ENCODE measurements at places on chromosomes 1 and 21. TPM values are rescaled to one million over a fixed set of nuclear protein-coding genes. Genes with fewer than 3 reads are reported as not detected.

- H3K27me3 ChIP-seq: no peaks in the 10 kb centered on the region
- H3K4me1 ChIP-seq: no peaks in the 10 kb centered on the region
- H3K36me3 ChIP-seq: no peaks in the 10 kb centered on the region
- no peak for DNase-seq
Observed at GRCh38 chr1:66623812-66624211, 89.9 kb downstream of the SGIP1 start.

GRCh38 chr1:54834007-54834541 is 33.0 kb upstream of the TTC22 start:
- no peak overlapping the region for H3K4me3 ChIP-seq
- H3K36me3 ChIP-seq: no peaks in the 10 kb centered on the region
- no peak overlapping the region for H3K27ac ChIP-seq
- H3K4me1 ChIP-seq: no peaks in the 10 kb centered on the region

GRCh38 chr1:6962478-6962995 is 177.3 kb downstream of the CAMTA1 start:
- peaks cover 31% of the 10 kb centered on the region for H3K27me3 ChIP-seq
- no peak overlapping the region for H3K27ac ChIP-seq
- no peaks in the 10 kb centered on the region for H3K36me3 ChIP-seq
- DNase-seq: peak; percentile 48

TRIM63 gene
- total RNA-seq: 0.10 TPM
